ENCODE measurements at places on chromosomes 6 and 20.

DNA sequence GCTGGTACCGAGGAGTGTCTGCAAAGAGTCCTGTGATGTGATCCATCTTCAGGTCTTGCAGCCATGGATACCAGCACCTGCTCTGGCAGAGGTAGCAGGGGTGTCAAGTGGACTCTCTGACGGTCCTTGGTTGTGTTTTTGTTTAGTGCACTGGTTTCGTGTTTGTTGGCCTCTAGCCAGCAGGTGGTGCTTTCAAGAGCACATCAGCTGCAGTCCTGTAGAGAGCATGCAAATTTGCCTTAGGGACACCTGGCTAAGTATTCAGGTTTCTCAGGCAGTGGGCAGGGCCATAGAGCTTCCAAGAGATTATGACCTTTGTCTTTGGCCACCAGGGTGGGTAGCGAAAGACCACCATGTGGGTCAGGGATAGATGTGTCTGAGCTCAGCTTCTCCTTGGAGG, 14.5 kb upstream of the RGS17 start:
- DNase-seq = no peak

GRCh38 chr20:17928211-17928611, 40.4 kb downstream of the SNX5 start:
- no peak for DNase-seq

DNA sequence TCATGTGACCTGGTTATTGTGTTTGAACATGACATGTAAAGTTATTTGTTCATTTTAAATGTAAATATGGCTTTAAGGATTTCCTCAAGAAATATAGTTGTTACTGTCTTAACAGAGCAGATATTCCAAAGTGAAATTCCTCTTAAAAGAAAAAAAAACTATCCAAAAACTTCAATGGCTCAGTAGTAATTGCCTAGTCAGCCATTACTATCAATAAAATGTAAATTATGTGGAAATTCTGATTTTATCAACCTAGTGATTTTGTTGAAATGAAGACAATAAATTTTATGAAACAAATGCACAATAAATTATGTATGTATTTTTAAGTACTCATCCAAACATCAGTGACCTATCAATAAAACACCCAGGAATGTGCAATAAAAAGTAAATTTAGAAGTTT, 463.3 kb downstream of the TENT5A start:
- DNase-seq = no peak

- DNase-seq = no peak
Observed at GRCh38 chr20:35264755-35265154, 13.2 kb downstream of the MMP24OS start.

DNA sequence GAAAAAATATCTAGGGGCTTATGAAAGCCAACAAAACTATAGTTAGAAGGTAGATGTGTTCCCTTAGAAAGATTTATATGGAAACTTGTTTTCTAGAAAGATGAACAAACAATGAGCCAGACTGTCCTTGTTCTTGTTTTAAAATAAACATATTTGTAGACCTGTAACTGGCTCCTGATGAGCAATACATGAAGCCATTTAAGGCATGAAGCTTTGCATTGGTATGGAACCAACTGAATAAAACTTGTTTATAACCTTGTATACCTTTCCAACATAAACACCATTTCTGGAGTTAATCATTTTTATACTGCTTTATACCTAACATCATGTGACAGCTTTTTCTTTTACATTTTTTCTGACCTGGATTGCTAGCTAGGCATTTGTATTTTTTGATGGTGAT, 247.8 kb downstream of the PRL start:
- DNase-seq = no peak

DNA sequence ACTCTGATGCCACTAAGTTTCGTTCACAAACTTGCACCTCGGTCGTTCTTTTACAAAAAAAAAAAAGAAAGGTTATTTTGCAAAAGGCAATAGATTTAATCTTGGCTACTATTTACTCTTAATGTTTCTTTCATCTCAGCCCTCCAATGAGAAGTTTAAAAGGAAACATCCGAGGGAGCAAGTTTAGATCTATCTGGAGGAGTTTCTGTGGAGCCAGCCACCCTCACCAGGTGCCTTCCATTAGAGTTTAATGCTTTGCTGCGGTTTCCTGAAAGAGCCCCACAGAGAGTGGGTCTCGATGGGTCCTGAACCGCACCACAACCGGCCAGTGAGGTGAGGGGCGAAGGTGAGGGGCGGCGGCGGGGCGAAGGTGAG, 632 bp downstream of the PRKN start:
- DNase-seq = peak; percentile 35

- no peak for DNase-seq
Observed at GRCh38 chr20:37681384-37682112, 12.3 kb upstream of the CTNNBL1 start.

- no peak for DNase-seq
Observed at GRCh38 chr20:45339799-45340198, 8.4 kb downstream of the SDC4 start.

GRCh38 chr6:1987640-1988039, 257.8 kb downstream of the GMDS start:
- DNase-seq = no peak

DNA sequence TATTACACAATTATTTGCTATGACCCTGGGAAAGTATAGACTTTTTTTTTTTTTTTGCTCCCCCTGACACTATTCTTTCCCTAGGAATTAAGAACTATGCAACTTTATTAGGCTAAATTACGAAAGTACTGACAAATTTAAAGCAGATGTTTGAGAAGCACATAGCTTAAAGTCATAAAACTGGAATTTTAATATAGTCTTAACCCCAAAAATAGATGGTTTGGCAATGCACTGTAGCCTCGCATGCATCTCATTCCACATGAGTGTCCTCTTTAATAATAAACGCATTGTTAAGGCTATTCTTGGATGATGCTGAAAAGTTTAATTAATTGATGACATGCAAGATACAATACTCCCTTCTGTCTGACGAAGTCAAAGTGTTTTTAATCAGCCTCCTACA, 49.3 kb downstream of the TBC1D7 start:
- DNase-seq = no peak

DNA sequence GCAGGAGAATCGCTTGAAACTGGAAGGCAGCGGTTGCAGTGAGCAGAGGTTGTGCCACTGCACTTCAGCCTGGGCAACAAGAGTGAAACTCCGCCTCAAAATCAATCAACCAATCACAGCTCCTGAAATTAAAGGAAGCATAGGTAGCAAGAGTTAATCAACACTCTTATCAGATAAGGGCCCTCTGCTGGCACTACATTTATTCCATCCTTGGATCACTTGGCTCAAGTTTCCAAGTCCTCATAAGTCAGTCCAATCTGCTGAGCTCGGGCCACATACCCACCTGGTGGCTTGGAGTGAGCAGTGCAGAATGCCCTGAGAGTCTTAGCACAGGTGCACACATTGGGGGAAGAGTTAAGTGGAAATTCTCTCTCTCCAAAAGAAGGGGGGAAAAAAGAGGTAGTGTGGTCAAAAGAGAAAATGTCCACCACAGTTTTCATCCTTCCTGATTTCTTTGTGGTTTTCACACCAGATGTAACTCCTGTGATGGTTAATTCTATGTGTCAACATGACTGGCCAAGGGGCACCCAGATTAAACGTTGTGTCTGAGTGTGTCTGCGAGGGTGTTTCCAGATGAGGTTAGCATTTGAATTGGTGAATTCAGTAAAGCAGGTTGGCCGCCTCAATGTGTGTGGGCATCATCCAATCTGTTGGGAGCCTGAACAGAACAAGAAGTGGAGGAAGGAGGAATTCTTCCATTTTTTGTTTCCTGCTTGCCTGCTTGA, 14.2 kb upstream of the FAM8A1 start:
- DNase-seq = no peak

- DNase-seq = no peak
Observed at GRCh38 chr6:8707956-8708772, 272.8 kb upstream of the SLC35B3 start.

- DNase-seq = no peak
Observed at GRCh38 chr6:15483060-15483459, 179.8 kb downstream of the DTNBP1 start.

GRCh38 chr6:160315310-160315709, 32.9 kb upstream of the SLC22A3 start:
- no peak for DNase-seq

DNA sequence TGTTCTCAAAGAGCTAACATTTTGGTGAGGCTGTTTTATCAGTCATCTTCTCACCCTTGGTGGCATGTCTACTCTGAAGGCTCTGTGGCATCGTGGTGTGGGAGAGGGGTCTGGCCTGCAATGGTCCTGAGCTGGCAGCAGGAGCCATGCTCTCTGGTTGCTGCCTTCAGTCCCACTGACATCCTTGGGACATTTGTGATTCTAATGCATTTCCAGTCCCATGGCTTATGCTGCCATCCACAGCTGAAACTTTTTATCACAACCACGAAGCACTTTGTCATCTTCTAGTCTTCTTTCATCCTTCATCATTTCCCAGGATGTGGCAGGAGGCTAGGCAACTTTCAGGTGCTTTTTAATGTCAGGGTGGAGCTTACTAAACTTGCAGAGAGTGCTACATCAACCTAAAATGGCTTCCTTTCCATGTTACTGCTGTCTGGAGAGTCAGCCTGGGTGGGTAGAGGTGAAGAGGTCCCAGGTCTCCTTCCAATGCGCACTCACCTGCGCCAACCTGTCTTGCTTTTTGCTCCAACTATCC, 77.1 kb downstream of the GPR63 start:
- no peak for DNase-seq

DNA sequence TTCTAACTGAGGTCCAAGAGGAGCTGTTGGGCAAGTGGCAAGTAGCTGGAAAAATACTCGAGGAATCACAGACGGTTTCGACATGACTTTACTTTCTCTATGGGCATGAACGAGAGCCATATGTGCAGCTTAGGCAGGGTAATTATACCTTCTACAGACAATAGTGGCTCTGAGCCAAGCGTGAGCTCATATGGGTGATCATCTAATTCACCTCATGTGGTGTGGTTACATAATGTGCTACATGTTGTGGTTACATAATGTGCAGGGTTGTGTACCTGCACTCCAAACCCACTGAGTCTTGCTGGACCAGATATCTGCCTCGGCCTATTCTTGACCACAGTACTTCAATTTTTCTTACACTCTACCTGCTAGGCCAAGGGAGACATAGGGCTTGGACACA, 771.7 kb upstream of the EYS start:
- no peak for DNase-seq

DNA sequence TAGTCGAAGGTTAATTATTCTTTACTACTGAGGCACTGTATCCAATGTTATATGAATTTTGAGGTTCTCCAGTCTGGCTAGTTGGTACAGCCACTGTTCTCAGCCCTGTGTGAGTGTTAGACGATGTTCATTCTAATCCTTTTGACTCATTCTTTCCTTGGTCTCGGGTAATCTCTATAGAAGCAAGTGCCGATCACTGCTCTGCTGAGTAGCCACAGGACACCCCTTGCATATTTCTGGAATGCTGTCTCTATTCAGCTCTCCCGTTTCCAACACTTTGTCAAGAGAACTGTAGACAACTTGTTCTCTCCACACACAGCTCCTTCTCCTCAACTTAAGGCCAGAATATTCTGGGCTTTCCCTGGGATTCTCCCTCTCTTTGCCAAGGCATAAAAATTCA, 42.4 kb upstream of the PLCB1 start:
- DNase-seq = no peak

- no peak for DNase-seq
Observed at GRCh38 chr6:37732688-37733087, 35.0 kb upstream of the MDGA1 start.

DNA sequence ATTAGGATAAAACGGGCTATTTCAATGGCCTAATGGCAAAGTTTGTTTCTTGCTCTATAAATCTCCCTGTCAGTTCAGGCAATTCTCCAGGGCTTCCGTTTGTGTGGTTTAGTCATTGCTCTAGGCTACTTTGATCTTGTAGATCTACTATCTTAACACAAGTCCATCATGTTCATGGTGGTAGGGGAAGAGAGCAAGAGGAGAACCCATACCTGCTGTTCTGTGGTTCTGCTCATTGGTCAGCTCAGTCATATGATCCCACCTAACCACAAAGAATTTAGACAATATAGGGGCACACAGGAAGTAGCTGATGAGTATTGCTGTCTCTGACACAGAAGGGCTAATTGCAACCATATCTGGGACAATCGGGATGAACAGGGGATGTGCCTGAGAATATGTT, 4.9 kb upstream of the DEK start:
- DNase-seq = no peak

DNA sequence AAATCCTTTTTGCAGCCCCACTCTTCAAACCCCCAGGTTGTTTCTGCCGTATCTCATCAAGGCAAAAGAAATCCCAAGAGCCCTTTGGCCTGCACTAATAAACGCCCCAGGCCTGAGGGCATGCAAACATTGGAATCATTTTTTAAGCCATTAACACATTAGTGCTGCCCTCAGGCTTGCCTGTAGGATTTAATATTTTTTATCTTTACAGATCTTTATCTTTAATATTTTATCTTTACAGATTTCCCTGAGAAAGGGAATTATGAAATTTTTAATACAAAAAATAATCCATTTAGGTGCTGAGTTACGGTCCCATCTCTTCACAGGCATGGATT, 14.7 kb downstream of the GTPBP2 start:
- DNase-seq = no peak

- DNase-seq = no peak
Observed at GRCh38 chr6:110352563-110353262, 5.4 kb downstream of the METTL24 start.

DNA sequence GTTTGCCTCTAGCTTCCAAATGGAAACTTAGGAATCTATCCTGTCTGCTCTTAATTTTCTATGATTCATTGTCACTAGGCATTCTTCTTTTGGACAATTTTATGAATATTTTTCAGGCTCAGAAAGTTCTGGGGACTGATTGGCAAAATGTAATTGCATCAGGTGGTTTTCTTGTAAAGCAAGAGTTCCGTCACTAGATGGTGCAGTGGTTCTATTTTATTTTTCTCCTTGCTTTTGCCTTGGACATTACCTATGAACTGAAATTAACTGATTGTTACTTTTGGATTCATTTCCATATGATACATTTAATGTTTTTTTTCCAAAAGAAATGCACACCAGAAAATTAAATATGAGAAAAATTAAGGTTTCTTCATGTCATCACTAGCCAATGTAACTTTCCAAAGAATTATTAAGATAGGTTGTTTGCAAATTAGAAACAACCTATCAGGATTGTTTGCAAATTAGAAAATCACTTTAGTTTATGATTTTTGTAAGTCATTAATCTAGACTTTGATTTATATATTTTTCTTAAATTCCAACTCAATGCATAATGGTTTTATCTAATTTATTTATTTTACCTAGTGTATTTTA, 48.0 kb downstream of the TMEM170B start:
- no peak for DNase-seq
